ENCODE measurements at places on chromosomes 2 and 18.

- DNase-seq, result no peak
These were observed 175.1 kb upstream of the DDX18 start for GRCh38 chr2:117639401-117639800.

DNA sequence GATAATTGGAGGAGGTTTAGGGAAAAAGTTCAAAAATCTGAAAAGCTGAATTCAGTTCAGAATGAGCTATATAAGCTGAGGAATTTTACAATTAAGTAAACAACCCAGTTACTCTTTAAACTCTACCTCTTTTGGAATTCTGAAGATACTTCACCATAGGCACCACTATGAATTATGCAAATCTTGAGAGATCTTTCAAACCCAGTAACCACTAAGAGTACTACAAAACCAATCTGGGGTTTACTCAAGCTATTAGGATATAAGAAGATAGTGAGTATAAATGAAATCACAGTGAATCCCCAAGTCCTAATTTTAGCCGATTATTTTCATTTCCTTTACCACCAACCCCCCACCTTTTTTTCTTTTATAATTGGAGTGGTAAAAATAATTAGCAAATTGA, 6.0 kb upstream of the CTLA4 start:
- DNase-seq, result no peak

- DNase-seq, result no peak
These were observed 497 bp downstream of the CHRND start for GRCh38 chr2:232526372-232526941.

GRCh38 chr2:136916131-136916530, 150.8 kb downstream of the THSD7B start:
- DNase-seq, result no peak

- no peak for DNase-seq
These were observed 63.3 kb downstream of the BOD1L2 start for GRCh38 chr18:57210107-57210715.

- DNase-seq, result no peak
These were observed 109.6 kb upstream of the EML6 start for GRCh38 chr2:54613794-54614257.

GRCh38 chr2:193112986-193113385, 918.3 kb upstream of the TMEFF2 start:
- no peak for DNase-seq

DNA sequence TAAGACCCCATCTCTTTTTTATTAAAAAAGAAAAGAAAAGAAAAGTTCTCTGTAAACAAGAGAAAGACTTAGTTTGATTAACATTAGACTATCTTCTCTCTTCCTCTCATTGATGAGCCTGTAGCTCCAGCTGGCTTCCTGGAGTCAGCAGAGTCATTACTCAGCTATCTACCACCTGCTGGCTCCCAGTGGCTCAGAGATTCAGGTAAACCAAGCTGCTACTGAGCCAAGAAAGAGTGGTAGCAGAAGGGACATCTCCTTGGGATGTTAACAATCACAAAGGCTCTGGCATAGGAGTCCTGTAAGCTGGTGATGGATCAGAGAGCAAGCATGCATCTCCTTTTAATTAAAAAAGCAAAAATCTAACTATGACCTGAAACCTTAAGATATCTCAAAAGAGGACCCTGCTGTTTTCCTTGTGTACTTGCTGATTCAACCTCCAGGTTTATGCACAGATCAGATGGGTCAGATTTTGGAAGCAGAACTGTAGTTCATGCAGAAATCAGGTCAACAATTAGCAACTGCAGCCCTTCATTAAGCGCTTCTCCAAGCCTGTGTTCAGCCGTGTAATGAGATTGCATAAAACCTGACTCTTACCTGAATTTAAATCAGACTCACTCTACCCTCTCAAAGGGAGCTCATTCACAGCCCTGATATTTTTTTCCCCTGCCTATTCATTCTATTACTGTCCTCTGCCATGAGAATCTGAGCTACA, 225.8 kb downstream of the RNF152 start:
- DNase-seq, result no peak

GRCh38 chr2:96072746-96073145, 38.0 kb upstream of the GPAT2 start:
- no peak for DNase-seq
